ENCODE measurements at places on chromosomes 13 and 19.

DNA sequence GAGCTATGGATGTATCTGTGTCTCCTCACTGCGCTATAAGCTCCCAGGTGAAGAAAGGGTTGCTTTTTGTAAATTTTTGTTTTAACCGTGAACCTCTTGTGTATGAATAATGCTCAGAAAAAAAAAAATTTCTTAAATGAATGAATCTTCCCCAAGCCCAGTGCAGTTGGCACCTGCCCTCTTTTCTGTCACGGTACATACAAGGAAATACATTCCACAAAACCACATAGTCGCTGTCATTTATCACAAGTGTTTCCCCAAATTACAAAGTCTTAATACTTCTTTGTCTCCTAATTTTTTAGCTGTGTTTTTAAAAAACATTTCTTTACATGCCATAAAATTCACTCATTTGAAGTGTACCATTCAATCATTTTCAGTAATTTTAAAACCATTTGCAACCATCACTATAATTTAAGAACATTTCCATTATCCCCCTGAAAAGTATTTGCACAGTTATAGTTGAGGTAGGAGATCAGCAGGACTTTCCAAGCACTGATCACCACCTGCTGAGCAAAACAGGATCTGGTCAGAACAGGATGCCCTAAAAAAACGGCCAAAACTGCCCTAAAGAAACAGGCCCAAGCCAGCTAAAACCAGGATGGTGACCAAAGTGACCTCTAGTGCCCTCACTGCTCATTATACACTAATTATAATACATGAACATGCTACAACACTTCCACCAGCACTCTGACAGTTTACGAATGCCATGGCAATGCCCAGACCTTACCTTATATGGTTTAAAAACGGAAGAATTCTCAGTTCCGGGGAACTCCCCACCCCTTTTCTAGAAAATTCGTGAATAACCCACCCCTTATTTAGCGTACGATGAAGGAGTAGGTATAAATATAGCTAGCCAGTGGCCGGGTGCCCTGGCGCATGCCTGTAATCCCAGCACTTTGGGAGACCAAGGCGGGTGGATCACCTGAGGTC lies 1.3 kb upstream of the TEX30 start:
- no peak for DNase-seq

DNA sequence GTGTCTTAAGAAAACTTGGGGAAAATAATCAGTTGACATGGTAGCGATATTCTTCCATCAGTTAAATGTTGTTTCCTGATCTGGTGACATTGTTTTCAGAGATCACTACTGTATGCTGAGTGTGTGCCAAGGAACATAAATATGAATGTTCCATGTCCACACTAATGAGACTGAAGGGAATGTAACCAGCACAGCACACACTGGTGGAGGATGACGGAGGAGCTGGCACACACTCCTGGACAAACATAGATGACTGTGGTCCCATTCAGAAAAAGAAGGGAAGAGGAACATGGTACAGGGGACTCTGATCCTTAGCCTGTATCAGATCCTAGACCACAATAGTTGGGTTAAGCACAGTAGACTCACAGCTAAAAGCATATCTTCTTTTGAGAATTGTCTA lies 574.8 kb downstream of the MYO16 start:
- DNase-seq, result no peak

- DNase-seq, result peak; percentile 51
Measured at GRCh38 chr13:40780822-40781401, 8.5 kb upstream of the SLC25A15 start.

GRCh38 chr19:50358483-50359327 lies 6.7 kb downstream of the NAPSA start:
- no peak for DNase-seq

DNA sequence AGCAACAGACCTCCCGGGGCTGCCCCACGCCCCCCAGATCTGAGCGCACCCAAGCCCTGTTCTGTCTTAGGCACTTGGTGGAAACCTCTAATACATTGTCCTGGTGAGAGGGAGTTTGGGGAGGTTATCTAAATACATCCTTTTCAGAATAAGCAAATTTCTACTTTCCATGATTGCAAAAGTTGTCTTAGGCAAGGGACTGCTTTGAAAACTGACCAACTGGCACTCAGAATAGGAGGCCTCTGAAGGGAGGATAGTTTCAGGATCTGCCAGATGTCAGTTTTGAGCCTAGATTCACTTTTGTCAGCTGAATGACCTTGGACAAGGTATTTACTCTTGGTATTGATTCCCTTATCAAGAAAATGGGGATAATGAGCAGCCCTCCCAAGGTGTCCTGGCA lies 11.8 kb downstream of the SERP2 start:
- no peak for DNase-seq
